GM20000 (cell line): ENCODE measurements at places on chromosomes 4 and X.
A peak's percentile ranks its signal among the peaks of the same experiment; 100 is the strongest.

GRCh38 chr4:142960867-142961644 is 115.0 kb upstream of the INPP4B start:
- no peak for DNase-seq

DNA sequence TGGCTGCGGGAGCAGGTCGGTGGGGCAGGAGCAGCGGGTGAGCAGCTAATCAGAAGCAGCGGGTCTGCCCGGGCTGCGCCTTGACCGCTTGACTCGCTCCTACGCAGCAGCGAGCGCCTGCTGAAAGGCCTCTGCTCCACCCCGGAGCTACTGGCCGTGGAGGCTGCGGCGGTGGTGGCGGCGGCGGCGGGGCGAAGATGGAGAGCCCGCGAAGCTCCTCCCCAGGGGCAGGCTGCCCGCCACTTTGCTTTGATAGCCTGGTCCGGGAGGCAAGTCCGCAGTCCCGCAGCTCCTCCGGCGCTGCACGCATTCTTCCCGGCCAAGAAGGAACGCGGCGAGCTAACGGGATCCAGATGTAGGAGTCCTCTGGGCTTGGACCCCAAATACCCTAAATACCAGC is 36.7 kb downstream of the PJA1 start:
- no peak for DNase-seq

DNA sequence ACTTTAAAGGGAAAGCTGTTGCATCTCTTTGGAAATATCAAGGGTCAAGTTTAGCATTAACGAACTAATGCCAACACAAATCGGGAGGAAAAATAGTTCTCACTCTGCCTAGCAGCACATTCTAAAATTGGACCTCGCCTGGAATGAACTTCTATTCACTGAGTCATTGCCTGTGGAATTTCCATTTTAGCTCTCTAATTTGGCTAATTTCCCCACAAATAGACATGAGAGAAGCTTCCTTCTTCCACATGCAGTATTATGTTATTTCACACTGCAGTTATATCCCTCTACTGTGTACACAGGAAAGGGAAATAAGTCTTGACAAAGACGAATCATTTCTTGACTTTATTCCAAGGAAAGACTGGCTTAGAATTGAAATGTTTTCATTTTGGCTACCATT is 9.3 kb downstream of the ZXDA start:
- DNase-seq, result no peak

GRCh38 chr4:71487344-71487920 is 148.6 kb downstream of the SLC4A4 start:
- no peak for DNase-seq

DNA sequence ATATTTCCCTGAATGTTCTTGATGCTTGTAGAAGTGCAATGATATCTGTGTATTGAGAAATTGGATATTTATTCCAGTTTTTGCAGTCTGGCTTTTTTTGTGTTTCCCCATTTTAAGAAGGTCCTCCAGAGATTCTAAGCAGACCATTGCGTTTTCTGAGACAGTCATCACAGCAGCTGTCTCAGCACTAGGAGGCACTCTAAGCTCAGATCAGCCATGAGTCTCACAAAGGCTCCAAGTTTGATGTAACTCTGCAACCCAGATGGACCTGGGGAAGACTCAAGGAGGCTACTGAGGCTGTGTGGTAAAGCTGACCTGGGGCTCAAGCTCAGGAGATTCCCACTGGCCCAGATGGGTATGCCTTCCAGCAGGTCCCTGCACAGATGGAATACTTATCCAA is 89.3 kb upstream of the CYLC1 start:
- no peak for DNase-seq

GRCh38 chr4:158121161-158121579 is 51.7 kb downstream of the GASK1B start:
- no peak for DNase-seq

DNA sequence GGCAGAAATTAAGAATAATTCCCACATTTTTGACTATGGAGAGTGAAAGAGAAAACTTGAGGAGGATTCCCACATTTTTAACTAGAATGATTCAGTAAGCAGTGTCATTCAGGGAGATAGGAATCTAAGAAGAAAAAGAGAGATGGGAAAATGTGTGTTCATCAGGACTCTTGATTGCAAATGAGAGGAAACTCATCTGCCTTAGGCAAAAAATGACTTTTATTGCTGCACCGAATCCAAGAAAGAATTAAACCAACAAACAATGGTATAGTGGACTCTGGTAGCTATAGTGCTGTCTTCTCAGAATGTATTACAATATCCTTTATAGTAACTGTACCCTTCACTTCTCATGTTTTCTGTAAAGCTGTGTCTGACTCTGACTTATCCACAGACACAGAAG is 15.0 kb upstream of the TMEM144 start:
- no peak for DNase-seq

DNA sequence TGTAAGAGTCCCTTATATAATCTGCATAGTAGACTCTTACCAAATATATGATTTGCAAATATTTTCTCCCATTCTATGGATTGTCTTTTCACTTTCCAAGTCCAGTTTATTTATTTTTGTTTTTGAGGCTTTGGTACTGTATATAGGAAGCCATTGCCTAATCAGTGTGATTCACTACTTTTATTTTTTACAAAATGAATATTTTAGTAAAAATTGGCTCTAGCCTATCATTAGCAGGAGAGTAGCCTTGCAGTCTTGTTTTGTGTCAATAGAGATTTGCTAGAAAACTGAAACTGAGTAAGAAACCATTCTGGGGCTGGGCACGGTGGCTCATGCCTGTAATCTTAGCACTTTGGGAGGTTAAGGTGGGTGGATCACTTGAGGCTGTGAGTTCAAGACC is 199.9 kb upstream of the MAB21L2 start:
- DNase-seq, result no peak

- DNase-seq, result peak; percentile 14
Measured at GRCh38 chr4:145881989-145882388, 56.6 kb downstream of the ZNF827 start.

GRCh38 chr4:75841641-75842520 is 60.4 kb downstream of the PPEF2 start:
- no peak for DNase-seq

DNA sequence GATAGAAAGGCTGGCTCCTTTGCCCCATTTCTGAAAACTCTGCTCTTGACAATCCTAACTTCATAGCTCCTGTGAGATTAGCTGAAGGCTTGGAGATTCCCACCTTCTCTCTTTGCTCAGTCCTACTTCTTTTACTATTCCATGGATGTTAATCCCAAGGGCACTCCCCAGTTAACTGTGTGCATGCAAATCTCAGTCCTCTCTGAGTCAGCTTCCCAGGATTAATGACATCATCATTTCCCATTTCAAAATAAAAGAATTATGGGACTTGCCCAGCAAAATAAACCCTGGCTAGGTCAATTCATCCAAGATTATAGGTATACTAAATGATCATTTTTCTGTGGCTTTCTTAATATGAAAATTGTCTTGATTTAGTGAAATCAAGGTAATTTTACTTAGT is 328.6 kb upstream of the NR3C2 start:
- DNase-seq, result no peak

GRCh38 chr4:25310803-25311166 is 1.8 kb upstream of the ZCCHC4 start:
- DNase-seq, result no peak

GRCh38 chrX:150455215-150455608 is 92.1 kb downstream of the MAMLD1 start:
- DNase-seq, result no peak

DNA sequence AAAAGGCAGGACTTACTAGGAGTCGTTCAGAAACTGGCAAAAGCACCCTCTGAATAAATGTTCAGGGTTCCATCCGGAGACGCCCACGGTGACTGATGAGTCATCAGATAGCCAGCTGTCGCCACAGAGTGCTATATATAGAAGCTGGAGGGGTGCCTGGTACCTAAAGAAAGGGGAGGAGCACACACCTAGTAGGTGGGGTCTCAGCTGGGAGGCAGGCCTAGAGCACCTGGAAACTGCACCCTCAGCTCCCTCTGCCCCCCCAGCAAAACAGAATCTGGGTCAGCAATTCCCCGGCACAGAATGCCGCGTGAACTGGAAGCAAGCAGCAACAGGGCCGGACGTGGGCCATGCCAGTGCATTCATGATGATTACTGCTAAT is 242.0 kb downstream of the BCOR start:
- peak; percentile 51 for DNase-seq

- peak; percentile 76 for DNase-seq
Measured at GRCh38 chrX:153669174-153669890, 4.3 kb downstream of the PNCK start.

GRCh38 chr4:182973511-182973911 is 56.3 kb upstream of the DCTD start:
- no peak for DNase-seq

DNA sequence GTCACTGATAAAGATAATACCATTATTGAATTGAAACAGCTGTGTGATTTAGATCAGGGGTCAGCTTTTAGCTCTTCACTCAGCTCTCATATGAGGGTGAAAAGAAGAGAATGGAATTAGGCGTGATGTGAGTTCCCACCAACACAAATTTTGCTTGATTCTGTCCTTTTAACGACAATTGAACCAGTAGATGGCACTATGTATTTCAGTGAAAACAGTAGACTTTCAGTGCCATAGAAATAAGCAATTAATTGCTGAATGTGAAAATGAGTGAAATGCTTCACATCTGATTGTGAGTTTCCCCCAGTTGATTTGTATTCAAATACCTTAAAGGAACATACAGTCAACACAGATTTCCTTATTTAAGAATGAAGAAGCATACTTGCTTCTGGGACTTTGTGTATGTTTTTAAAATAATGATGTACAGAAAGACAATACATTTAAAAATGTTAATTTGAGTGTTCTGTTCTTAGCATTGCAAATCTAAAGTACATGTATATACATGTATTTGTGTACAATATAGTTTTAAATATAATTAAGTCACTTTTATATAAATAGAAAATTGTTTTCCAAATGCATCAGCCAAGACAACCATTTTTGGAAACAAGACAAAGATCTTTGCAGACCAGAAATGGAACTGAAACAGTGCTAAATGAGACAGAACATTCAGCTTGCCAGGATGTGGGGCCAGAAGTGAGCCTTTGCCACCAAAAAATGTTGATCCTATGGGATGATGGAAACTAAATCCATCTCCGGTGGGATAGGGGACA is 178.8 kb downstream of the SNCA start:
- DNase-seq, result no peak

- no peak for DNase-seq
Measured at GRCh38 chr4:152010710-152011079, 249.9 kb upstream of the GATB start.

- DNase-seq, result no peak
Measured at GRCh38 chr4:68581383-68582338, 5.5 kb upstream of the UGT2B17 start.

GRCh38 chr4:72302981-72303704 is 265.9 kb downstream of the ADAMTS3 start:
- peak; percentile 33 for DNase-seq

- no peak for DNase-seq
Measured at GRCh38 chr4:30802622-30803323, 82.6 kb downstream of the PCDH7 start.

- DNase-seq, result no peak
Measured at GRCh38 chr4:176782191-176782590, 10.5 kb downstream of the VEGFC start.

- DNase-seq, result peak; percentile 15
Measured at GRCh38 chrX:9466124-9466495, 1.3 kb downstream of the TBL1X start.

GRCh38 chr4:30207389-30207788 is 512.8 kb upstream of the PCDH7 start:
- no peak for DNase-seq

GRCh38 chrX:46328133-46328532 is 217.1 kb downstream of the ZNF674 start:
- DNase-seq, result no peak

DNA sequence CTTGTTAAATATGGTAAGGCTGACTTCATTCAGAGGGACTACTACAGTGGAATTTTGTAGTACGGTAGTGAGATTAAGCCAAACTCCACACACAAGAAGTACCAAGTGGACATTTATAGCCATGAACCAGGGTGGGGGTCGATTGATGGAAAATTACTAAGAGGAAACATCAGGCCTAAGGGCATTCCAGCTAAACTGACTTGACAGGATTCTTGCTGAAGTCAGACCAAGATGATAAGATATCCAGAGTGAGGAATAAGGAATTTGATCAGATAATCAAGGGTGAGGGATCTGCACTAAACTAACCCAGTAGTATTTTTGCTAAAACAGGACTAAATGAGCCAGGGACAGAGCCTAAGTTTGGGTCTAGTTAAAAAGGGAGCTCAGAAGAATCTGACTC is 597.5 kb downstream of the RPA4 start:
- DNase-seq, result no peak

- DNase-seq, result no peak
Measured at GRCh38 chr4:25378437-25378743, 1.3 kb downstream of the ANAPC4 start.

DNA sequence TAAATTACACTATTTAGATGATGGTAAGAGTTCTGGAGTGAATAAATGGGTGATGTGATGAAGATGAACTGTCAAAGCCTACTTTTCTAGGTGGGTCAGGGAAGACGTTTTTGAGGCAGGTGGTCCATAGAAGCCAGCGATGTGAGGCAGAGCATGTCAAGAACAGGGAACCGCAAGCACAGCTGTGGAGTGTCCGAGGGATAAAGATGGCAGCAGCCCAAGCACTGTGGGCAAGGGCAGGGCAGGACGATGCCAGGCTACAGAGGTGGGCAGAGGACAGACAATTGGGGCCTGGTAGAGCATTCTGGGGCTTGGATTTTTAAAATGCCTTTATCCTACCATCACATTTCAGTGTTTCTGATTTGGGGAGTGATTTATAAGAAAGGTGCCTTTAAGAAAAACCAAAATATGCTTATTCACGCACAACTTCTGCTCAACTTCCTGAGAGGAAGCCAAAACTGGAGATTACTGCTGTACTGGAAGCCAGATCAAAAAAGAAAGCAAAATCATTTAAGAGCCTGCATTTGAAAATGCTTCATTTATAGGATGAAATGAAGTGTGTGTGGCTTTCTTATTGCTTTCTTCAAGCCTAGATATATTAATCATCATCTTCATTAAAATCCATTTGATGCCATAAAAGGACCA is 119.0 kb upstream of the WDR17 start:
- DNase-seq, result no peak

GRCh38 chr4:3781193-3781886 is 15.2 kb downstream of the ADRA2C start:
- DNase-seq, result no peak

DNA sequence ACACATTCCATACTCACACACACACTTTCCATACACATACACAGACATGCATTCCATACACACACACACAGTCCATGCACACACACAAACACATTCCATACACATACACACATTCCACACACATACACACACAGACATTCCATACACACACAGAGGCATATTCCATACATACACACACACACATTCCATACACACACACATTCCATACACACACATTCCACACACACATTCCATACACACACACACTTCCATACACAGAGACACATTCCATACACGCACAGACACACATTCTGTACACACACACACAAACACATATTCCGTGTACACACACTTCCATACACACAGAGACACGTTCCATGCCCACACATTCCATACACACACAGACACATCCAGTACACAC is 14.8 kb downstream of the LINC00632 start:
- DNase-seq, result no peak
